GM12865 (cell line): ENCODE measurements at places on chromosomes 5 and 9.

- peak; percentile 8 for DNase-seq
These were observed 173.2 kb downstream of the GABRB2 start for GRCh38 chr5:161373345-161373707.

- DNase-seq, result no peak
These were observed 4.1 kb downstream of the NRARP start for GRCh38 chr9:137297966-137298365.

- no peak for DNase-seq
These were observed 261.5 kb downstream of the FANCC start for GRCh38 chr9:95055851-95056551.

DNA sequence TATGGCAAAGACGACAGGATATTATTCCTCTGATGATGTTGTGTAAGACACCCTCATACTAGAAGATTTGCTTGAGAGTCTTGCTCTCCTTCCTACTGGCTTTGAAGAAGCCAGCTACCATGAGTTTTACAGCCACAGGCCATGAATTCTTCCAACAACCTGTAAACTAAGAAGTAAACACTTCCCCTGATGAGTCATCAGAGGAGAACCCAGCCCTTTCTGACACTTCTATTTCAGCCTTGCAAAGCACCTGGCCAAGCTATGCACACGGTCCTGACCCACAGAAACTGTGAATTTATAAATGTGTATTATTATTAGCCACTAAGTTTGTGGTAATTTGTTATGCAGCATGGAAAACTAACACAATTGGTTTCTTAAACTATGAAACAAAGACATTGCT, 288.8 kb upstream of the ADAMTSL1 start:
- no peak for DNase-seq

- no peak for DNase-seq
These were observed 40.5 kb downstream of the DAB2IP start for GRCh38 chr9:121691890-121692289.

DNA sequence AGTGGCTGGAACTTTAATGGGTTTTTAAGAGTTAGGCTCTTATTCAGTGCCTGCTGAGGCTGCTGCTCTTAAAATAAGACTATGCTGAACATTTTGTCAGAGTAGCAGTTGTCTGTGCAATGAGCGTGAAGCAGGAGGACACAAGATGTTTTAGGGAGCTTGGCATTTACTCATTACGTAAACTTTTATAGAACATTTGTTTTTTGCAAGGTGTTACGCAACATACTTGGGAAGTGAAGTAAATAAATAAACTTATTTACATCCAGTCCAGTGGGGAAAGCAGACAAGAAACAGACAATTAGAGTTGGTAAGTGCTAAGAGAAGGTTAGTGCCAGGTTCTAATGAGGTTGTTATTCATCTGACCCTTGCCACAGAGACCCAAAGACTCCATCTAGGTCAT, 226.0 kb downstream of the HINT1 start:
- DNase-seq, result no peak
